Cardiac fibroblast (primary cell): ENCODE measurements at places on chromosomes 13 and 19.

DNA sequence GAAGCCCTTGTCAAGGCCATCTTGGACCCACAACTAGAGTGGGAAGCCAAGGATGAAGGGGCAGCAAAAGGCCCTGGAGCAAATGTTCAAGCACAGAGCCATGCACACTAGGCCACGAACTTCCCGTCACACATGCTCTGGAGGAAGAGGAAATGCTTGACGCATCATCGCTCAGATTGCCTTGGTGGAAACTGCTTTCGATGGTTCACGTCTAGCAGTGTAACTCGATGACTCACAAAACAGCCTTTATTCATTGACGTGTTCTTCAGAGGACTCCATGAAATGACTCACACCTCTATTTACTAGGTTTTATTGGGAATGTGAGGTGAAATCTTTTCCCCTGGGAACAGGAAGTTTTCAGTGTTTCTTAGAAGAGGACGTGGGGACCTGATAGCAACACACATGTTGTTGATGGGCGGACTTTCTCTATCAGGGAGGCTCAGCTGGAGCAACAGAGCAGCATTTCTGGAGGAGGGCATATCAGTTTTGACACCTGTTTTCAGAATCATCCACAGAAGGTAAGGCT lies 79.8 kb upstream of the FLT1 start:
- peak; percentile 91 for DNase-seq

DNA sequence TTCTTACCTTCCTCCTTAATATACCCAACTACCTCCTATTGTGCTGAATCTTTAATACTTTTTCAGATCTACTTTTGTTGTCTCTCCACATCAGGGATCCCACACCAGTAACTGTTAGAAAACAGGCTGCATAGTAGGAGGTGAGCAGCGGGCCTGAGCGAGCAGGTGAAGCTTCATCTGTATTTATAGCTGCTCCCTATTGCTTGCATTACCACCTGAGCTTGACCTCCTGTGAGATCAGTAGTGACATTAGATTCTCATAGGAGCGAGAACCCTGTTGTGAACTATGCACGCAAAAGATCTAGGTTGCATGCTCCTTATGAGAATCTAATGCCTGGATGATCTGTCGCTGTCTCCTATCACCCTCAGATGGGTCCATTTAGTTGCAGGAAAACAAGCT lies 279.8 kb downstream of the DIAPH3 start:
- no peak for DNase-seq

DNA sequence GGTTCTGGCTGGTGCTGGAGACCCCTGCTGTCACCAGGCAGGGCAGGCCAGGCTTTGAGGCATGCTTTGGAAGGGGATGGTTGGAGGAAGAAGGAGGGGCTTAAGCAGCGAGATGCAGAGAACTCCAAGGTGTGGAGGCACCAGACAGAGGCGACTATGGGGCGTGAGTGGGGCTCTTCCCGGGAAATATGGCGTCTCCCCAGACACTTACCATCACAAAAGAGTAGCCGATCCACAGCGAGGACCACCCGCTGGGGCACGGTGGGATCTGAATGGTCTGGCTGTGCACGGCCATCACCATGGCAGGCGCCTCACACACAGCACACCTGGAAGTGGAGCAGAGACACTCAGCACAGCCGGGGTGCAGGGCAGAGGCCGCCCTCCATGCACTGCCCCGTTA lies 151.9 kb downstream of the COL4A1 start:
- no peak for DNase-seq

DNA sequence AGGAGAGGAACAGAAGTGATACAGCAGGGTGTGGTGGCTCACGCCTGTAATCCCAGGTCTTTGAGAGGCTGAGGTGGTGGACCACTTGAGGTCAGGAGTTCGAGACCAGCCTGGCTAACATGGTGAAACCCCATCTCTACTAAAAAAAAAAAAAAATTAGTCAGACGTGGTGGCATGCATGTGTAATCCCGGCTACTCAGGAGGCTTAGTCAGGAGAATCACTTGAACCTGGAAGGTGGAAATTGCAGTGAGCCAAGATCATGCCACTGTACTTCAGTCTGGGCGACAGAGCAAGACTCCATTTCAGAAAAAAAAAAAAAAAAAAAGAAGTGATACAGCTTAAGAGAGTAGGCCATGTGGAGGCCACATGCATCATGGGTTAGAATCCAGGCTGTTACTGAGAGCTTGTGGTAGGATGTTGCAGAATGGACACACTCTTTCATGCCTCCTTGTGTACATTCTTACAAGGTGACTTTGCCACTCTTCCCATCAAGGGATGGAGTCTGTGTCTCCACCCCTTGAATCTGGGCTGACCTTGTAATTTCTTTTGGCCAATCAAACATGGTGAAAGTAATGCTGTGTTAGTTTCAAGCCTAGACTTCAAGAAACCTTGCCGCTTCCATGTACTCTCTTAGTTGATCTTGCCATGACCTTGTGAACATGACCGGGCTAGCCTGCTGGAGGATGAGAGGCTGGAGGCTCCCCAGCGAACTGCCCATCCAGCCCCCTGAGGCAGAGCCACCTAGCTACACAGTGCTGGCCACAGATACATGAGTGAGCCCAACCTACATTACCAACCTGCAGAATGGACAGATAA lies 12.3 kb downstream of the FAM187B start:
- no peak for DNase-seq

DNA sequence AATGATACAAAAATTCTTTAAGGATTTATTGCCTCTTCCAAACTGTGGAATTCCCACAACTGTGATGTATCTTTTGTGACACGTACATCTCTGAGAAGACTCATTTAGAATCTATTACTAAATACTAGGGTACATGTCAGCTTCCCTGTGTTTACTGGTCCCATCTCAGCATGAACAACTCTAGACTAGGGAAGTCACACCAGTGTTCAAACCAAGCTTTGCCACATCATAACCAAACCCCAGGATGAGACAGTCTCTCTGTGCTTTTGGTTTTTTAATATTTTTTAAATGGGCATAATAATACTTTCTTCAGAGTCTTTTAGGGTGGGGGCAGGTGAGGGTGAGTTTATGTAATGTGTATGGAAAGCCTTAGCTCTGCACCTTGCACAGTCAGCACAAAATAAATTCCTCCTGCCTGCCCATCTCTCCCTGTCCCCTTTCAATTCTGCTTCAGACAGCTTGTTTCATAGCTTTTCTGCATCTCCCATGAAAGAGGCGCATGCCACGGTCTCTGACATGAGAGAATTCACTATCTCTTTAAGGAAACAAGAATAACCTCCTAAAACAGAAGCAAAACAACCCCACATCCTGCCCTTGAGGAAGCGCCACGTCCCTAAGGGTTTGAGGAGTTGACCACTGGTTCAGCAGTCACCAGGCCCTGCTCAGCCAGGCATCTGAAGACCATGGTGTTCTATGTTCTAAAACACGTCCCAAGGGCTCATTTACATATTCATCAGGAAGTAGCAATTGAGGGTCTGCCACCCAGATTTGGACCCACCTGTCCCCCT lies 174.5 kb downstream of the USP12 start:
- no peak for DNase-seq

DNA sequence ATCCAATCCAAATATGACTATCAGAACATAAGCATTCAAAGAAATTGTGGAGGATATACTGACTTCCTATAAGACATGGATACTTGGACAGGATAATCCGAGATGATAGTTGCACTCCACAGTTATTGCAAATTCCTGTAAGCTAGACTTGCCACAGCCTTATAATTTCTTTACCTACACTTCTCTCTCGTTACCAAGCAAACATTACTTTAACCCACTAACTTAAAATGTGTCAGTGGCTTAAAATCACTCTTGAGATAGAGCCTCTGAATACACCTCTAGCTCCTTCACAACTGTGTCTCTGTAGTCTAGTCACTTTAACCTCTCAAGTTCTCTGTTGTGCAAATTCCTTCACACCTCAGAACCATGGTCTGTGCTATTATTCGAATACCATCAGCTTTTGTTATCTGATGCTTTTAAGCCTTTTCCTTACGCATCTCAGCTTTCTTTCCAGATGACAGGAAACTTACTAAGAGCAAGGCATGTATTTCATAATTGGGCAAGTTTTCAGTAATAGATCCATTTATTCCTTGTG lies 474.9 kb upstream of the MIR17HG start:
- DNase-seq = no peak

GRCh38 chr13:62910541-62911060 lies 1495.0 kb upstream of the PCDH20 start:
- DNase-seq = no peak

- peak; percentile 64 for DNase-seq
Measured at GRCh38 chr13:31174018-31174417, 12.3 kb upstream of the HSPH1 start.

GRCh38 chr13:98299235-98299965 lies 122.3 kb upstream of the RNF113B start:
- DNase-seq = no peak

- peak; percentile 98 for DNase-seq
Measured at GRCh38 chr19:51799034-51799773, 4.2 kb downstream of the FPR3 start.

DNA sequence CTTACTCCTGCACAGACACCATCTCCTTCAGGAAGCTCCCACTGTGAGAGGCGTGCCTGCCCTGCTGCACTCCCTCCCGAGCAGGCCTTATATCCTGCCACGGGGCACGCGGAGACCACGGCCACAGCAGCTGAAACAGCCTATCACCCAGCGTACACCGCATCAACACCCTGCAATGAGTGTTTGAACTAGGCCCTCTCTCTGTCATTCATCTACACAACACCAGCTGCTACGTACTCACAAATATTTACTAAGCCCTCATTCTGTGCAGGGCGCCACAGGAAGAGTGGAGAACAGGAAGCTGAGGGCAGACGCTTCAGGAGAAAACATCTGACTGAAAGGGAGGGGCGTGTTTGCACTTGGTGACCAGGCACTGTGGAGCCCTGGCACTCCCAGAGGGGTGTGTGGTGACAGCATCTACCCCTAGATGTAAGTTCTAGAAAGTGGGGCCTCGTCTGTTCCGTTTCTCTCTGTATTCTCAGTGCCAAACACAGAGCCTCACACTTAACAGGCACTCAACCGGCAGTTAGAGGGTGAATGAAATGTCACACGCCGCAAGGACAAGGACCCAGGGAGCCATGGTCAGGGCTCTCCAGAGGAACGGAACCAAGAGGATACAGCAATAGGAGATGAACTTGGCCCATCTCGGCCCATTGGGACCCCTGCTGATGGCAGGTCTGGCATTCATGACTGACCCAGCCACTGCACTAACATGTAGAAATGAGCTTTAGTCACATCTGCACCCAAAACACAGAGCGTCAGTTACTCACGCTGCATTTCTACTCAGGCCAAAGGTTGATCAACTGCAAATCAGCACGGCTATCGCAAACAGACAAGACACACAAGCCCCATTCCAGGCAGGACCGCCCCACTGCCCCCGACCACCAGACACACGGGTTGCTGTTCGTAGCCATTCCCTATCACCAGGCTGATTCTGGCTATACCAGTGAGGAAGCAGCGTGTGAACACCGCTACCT lies 15.7 kb downstream of the RANBP3 start:
- DNase-seq = peak; percentile 69

- no peak for DNase-seq
Measured at GRCh38 chr13:100158569-100158968, 69.7 kb downstream of the PCCA start.

DNA sequence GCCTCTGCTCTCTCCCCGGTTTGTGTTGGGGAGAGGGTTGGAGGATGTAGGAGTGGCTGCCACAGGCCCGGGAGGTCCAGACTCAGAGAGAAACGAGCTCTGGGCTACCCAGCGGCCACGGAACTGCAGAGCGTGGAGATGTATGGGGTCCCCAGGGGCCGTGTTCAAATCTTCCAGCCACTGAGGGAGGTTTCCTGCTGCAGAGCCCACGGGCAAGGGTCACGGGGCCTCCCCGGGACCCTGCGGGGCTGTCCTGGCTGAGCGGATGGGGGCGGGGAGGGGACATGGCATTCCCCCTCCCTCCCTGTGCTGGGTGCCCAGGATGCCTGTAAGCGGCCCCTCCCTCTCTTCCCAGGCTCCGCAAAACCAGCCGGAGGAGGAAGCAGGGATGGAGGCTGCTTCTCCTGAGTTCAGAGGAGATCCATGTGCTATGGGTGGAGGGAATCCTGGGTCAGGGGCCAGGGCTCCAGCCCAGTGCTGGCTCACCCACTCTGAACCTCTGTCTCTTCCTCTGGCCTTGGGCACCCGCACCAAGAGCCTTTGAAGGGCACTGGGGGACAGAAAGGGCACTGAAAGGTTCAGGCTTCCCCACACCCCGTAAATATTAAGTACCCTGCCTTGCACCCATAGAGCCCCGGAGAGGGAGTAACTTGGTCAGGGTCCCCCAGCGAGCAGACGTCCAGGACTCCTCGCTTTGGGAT lies 22.6 kb downstream of the SMIM24 start:
- DNase-seq = no peak

- no peak for DNase-seq
Measured at GRCh38 chr13:25372284-25373081, 709 bp downstream of the ATP8A2 start.

- no peak for DNase-seq
Measured at GRCh38 chr13:94534166-94534565, 54.7 kb upstream of the DCT start.

DNA sequence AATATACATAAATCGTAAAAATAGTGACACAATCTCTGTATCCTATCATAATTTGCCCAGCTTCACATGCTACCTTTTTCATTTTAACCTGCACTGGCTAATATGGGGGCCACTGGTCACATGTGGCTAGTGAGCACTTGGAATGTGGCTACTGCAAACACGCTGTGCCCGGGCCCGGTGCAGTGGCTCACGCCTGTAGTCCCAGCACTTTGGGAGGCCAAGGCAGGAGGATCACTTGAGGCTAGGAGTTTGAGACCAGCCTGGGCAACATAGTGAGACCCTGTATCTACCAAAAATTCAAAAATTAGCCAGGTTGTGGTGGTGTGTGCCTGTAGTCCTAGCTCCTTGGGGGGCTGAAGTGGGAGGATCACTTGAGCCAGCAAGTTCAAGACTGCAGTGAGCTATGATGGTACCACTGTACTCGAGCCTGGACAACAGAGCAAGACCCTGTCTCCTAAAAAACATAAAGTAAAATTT lies 1.5 kb upstream of the N4BP2L1 start:
- DNase-seq = no peak

GRCh38 chr13:51643105-51643881 lies 59.0 kb downstream of the WDFY2 start:
- DNase-seq = peak; percentile 83

GRCh38 chr13:95833126-95833525 lies 156.2 kb downstream of the DNAJC3 start:
- DNase-seq = peak; percentile 2

DNA sequence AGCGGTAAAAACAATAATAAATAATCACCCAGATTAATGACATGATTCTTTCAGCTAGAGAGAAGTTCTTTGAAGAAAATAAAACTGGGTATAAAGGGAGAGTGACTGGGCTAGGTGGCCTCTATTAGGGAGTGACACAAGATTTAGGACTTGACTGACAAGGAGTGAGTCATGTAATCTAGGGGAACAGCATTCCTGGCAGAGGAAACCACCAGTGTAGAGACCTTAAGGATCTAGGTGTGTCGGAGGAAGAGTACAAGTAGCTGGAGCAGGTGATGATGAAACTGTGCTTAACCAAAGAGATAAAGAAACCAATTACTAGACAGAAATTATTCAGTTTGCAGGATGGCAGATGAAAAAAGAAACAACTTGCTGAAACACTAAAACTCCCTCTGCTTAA lies 248.0 kb downstream of the RFC3 start:
- DNase-seq = no peak

- DNase-seq = peak; percentile 32
Measured at GRCh38 chr13:40350283-40350992, 316.0 kb downstream of the FOXO1 start.
